ENCODE measurements at places on chromosomes 3 and 15.
A peak's percentile ranks its signal among the peaks of the same experiment; 100 is the strongest.

DNA sequence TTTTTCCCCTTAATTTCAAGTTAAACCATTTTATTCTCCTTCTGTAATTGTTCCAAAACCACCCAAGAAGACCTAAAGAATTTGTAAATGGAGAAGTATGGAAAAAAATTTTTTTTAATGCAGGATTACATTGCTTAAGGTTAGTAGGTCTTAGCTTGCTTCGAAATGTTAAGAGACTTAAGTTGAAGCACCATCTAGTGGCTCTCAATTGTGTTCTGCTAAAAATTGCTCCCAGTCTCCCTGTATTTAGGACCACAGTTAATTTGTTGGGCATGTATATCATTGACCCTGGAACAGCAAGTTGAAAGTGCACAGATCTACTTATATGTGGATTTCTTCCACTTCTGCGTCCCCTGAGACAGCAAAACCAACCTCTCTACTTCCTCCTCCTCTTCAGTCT is 32.4 kb downstream of the CD200R1L start:
- DNase-seq, result no peak

GRCh38 chr3:135040321-135041240 is 245.5 kb downstream of the EPHB1 start:
- DNase-seq, result no peak

- no peak for DNase-seq
These were observed 21.6 kb downstream of the SEC61A1 start for GRCh38 chr3:128073807-128074206.

DNA sequence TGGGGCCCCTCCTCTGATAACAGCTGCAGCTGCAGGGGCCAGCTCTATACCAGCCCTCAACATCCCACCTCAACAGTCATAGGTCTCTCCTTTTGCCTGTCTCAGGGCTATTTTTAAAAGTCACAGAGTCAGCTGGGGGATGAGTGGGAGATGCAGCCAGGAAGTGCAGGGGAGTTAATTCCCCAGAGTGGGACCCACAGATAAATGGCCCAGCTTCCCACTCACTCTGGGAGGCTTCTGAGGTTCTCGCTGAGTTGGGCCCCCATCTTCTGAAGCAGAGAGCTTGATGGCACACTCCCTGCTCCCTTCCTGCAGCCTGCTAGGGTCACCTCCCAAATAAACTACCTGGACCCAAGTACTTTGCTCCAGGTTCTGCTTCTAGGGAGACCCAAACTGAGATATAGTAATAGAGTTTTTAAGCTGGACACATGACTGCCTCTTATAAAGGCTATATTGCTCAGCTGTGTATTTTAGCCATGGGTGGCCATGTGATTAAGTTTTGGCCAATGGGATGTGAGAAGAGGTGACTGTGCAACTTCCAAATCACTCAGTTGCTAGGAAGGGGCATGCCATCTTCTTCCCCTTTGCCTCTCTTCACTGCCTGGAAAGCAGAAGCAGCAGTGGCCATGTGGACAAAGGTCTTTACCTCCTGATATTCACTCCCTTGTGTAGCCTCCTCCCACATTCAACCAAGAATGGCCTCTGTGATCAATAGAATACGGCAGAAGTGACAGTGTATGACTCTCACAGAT is 15.5 kb upstream of the VIPR1 start:
- no peak for DNase-seq

GRCh38 chr15:82047453-82048400 is 1.9 kb upstream of the MEX3B start:
- DNase-seq, result peak; percentile 88

- no peak for DNase-seq
These were observed 167.0 kb downstream of the EBLN2 start for GRCh38 chr3:73228437-73228836.

GRCh38 chr3:115551016-115551415 is 72.3 kb upstream of the GAP43 start:
- DNase-seq, result no peak

DNA sequence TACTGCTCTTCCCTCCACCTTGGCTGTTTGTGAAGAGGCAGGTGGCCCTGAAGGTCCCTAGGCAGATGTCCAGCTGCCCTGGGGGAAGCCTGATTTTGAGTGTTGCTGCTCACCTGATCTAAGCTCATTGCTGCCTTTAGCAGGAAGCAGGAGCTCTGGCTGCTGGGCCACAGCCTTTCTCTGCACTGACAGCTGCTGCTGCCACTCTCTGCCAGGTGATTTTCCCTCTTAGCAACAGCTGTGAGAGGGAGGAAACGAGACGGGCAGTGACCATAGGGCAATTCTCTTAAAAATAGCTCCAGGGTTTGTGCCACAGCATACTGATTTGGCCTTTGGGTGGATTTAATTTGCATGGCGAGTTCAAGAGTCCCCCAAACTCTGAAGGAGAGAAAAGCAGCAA is 415.8 kb upstream of the SEMA6D start:
- DNase-seq, result no peak
